ENCODE measurements at places on chromosomes 7 and 10.

DNA sequence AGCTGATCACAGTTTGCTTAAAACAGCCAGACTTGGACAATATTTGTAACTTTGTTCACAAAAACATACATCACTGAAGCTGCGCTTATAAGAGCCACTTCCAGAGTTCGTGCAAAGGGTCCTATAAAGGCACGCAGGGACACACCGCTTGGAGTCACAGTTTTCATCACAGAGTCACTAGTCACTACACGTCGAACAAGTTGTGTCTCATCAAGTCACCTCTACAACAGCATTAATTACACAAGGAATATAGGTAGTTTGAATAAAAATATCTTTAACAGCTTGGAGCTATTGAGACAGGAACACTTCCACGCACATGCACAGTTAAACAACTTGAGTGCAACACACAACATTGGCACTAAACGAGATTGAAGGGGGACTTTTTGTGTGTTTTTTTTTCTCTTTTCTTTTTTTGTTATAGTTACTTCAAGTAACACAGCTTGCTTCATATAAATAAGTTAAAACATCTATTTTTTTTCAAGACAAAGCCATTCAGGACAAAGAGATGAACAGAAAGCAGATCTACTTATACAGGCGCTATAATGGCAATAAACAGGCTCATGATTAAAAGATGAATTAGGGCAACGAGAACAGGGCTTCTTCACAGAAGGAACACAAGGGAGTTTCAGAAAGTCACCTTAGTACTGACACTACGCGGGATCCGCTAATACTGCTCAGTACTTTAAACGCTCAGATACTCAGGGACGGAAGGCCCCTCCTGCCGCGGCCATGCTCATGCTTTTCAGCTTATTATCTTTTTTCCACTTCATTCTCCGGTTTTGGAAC, 2.2 kb downstream of the HOXA5 start:
- DNase-seq, result no peak

DNA sequence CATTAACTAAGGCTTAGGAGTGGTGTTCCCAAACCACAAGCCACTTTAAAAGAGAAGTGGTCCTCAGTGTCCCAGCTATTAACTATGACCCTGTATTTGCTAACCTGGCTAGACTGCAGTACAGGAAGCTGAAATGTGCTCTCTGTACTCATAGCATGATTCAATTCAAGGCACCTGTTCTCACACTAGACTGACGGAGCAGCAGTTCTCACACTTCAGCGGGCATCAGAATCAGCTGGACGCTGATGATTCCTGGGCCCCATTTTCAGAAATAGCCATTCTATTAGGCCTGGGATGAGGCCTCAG, 24.5 kb upstream of the MSRB2 start:
- DNase-seq, result no peak

- DNase-seq, result no peak
Measured at GRCh38 chr10:58517081-58517480, 4.4 kb downstream of the BICC1 start.

DNA sequence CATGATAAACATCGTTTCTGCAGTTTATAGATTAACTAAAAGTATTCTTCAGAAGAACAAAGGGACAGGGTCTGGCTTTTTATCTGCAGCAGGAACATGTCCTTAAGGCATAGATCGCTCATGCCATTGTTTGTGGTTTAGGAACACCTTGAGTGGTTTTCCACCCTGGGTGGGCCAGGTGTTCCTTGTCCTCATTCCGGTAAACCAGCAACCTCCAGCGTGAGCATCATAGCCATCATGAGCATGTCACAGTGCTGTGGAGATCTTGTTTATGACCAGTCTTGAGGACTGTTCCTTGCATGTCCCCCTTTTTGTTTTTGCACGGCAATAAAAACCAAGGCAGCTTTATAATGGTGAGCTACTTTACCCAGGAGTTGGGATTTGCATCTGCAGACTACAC, 33.9 kb downstream of the STOX1 start:
- no peak for DNase-seq

- DNase-seq, result no peak
Measured at GRCh38 chr10:10727812-10728211, 289.9 kb upstream of the CELF2 start.

GRCh38 chr10:60048091-60048501, 141.7 kb upstream of the CCDC6 start:
- DNase-seq, result no peak

DNA sequence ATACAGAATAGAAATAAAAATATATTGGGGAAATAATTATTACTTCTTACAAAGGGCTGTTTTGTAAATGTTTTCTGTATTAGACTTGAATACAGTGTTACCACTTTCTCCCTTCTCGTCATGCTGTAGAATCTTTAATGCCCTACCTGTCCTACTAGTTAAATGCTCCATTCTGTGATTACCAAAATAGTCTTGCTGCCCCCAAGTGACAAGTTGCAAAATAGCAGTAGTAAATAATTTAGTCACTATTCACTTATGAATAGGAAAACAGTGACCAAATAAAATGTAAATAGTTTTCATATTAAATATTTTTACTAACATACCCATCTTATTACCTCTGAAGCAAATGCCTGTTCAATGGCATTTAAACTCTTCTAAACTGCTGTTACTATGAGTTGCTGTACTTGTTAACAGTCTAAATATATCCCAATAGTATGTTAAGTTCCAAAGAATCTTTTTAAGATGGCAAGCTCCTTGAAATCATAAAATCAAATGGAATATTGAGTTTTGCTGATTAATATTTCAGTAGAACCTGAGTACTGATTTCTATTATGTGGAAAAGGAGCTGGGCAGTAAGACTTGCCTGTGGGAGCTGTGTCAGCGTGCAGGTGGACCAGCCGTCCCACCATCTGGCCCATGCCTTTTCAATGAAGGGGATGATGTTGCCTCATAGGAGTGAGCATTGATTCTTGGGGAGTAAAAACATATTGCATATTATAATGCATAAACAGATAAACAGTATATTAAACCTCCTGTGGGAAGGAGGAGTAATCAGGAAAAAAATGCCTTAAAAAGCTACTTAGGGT, 18.1 kb upstream of the OIT3 start:
- no peak for DNase-seq

Measured in CD4-positive, alpha-beta T cell treated with Interferon alpha-2 for 1 hour (primary cell).